Activated B cell treated with CpG ODN at 0.5 μM for 24 hours (primary cell): ENCODE measurements at places on chromosomes 1 and 21. TPM values are rescaled to one million over a fixed set of nuclear protein-coding genes. Genes with fewer than 3 reads are reported as not detected.

The C1orf198 gene
- total RNA-seq: 3.5 and 3.9 TPM in 2 replicates

The KIAA1614 gene
- 0.07 and 0.38 TPM in 2 replicates for total RNA-seq

The FAM43B gene
- total RNA-seq: not detected in 2 replicates

The HOOK1 gene
- total RNA-seq: 9.9 and 11.5 TPM in 2 replicates

DNA sequence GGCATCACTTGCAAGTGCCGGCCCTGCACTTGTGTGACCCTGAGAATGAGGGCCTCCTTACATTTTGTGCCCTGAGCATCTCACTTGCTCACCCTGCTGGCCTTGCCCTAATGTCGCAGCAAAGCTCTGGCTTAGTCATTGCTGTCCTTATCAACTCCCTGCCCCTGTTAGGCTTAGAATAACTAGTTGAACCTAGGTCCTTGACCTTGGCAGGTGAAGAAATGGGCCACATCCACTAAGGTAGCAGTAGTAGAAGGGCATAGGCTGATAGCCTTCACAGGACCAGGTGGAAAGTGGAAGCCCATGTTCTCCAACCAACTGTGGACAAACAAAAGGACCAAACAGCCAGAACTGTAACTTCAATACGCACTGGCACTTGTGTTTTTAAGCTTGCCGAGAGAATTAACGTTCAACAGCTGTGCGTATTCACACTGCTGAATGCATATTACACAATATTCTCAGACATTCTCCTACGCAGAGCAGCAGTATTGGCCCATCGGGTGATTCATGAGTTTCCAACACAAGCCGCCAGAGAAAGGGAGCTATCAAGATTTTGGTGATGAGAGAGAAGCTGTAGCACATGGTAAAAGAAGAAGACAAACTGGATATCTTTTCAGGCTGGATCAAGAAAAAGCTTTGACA is 27.7 kb upstream of the PTGFRN start:
- H3K4me1 ChIP-seq: no peaks in the 10 kb centered on the region
- H3K36me3 ChIP-seq: no peaks in the 10 kb centered on the region
- no peak for DNase-seq
- no peaks in the 10 kb centered on the region for H3K27me3 ChIP-seq

- H3K36me3 ChIP-seq: no peaks in the 10 kb centered on the region
- no peak overlapping the region for H3K4me3 ChIP-seq
- DNase-seq: no peak
- H3K4me1 ChIP-seq: no peaks in the 10 kb centered on the region
- peaks cover 24% of the 10 kb centered on the region for H3K27me3 ChIP-seq
- no peak overlapping the region for H3K27ac ChIP-seq
These were observed 141.0 kb downstream of the FOXD2 start for GRCh38 chr1:47578721-47579419.
